ENCODE measurements at places on chromosomes 4 and X.

DNA sequence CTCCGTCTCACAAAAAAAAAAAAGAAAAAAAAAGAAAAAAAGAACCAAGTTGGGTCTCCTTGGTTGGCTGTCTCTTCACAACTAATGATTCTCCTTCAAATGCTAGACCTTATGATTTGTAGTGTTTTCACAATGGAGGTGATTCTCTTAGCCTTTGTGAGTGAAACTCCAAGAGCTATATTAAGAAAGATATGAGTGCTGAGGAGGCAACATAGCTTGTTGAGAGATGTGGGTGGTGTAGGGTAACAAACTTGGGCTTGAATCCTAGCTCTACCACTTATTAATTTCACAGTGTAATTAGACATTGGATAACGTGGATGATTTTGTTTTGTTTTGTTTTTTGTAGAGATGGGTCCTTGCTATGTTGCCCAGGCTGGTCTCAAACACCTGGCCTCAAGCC lies 10.4 kb upstream of the SEPTIN11 start:
- no peak for DNase-seq

GRCh38 chr4:185344743-185345538 lies 50.8 kb downstream of the LRP2BP start:
- DNase-seq, result no peak

GRCh38 chrX:15747626-15748173 lies 9.6 kb downstream of the CA5B start:
- DNase-seq, result no peak

DNA sequence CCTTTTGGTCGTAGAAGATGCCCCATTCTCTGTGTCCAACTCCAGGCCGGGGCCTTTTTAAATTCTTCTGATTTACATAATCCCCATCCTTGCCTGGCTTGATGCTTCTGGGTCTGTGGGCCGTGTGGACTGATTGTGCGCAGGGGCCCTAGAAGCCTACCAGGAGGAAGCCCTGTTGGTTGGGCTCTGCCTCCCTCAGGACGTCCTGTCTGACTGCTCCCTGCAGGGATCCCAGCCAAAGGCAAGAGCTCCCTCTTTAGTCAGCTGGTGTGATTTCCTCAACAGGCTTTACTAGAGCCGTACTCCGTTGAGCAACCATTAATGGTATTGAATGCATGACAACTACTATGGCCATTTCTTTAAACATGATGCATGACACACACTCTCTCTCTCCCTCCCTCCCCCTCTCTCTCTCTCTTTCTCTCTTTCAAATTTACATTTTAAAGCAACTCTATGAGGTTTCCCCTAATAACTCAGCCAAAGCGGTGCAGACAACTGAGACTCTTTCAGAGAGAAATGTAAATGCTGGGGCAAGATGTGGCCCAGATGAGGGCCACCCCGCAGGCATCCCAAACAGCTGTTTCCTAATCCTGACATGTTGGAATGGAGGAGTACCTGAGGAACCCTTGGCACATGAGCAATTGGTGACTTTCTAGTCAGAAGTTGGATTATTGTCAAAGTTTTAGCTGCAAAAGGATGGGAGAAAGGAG lies 117.3 kb downstream of the DRD5 start:
- no peak for DNase-seq

DNA sequence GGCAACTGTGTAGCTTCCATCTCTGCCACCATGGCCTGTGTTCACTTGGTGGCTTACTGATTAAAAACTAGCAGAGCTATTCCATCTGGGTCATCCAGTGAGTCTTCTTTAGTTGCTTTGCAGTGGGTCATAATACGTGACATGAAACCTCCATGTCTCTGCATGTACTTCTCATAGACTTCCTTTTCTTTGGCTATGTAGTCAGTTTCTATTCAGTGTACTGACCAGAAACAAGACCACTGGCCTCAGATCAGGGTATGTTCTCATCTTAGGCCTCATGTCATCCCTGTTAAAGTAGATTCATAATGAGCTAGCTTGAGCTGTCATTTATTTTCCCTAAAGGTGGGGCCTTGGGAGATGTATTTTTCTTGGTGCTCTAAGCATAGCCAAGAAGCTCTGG lies 195.2 kb downstream of the CCNG2 start:
- no peak for DNase-seq

GRCh38 chrX:140508958-140509357 lies 4.1 kb upstream of the SOX3 start:
- no peak for DNase-seq

GRCh38 chr4:20987191-20987590 lies 286.9 kb downstream of the PACRGL start:
- DNase-seq, result no peak

DNA sequence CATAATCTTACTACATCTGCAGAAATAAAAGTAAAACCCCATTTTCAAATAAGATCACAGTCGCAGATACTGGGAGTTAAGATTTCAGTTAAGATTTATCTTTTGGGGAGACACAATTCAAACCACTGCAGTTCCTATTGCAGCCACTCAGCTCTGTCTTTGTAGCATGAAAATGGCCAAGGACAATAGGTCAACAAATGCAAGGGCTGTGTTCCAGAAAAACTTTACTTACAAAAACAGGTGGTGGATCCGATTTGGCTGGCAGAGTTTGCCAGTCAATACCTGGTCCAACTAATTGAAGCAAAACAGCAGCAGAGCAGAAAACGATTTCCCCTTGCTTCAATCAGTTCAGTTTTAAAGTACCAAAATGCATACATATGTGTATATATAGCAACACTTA lies 77.4 kb downstream of the TENM3 start:
- no peak for DNase-seq

GRCh38 chr4:94819371-94820168 lies 61.8 kb downstream of the BMPR1B start:
- no peak for DNase-seq

DNA sequence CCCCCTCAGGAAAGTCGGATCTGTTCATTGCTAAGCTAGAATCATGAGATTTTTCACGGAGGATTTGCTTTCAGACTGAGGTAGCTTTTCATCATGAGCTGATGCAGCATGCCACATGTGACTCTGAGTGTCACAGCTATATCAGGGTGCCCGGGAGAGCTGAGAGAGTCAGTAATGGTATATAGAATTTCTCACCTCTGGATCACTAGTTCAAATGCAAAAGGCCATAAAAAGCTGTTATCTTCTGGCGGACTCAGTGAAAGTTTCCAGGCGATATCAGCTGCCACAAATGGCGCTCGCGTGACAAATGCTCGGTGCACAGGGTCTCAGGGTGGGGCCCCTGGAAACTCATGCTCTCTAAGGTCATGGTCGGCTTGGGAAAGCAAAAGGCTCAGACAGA lies 150.1 kb downstream of the DHX15 start:
- DNase-seq, result no peak

GRCh38 chr4:896216-896615 lies 35.9 kb downstream of the GAK start:
- no peak for DNase-seq

GRCh38 chr4:168978001-168978700 lies 31.9 kb downstream of the CBR4 start:
- DNase-seq, result peak; percentile 68

- peak; percentile 39 for DNase-seq
Measured at GRCh38 chr4:24103434-24104157, 213.7 kb upstream of the PPARGC1A start.

DNA sequence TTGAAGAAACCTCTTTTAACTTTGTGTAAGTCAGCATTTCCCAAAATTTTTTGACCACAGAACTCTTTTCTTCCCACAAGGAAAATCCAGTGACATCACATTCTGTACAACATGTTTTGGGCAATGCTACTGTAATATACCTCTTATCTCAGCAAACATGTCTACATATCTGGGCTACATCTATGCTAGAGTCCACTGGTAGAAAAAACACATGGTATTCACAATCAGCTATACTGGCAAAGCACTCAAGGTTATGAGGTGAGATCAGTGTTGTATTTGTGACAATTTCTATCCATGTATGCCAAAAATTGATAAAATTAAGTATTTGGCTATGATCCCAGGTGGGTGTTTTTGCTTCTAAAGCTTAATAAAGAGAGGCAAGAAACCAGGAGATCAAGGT lies 98.0 kb downstream of the ATP11C start:
- no peak for DNase-seq

- DNase-seq, result no peak
Measured at GRCh38 chr4:94813221-94813620, 55.5 kb downstream of the BMPR1B start.

DNA sequence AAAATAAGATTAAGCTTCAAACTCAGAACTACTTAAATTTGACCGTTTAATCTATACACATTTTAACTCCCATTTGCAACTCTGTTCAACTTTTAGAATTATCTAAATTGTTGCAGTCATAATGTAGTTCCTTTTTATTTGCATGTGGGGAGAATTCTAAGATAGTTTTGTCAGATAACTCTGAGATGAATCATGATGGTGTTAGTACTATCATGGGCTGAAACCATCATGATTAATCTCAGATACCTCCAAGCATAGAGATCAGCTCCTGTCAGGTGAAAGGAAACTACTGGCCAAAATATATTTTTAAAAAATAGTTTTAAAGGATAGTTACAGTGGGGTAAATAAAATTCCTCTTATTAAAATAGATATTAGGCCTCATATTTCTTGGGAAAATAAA lies 39.0 kb downstream of the FBXO8 start:
- DNase-seq, result no peak

- DNase-seq, result no peak
Measured at GRCh38 chrX:71439420-71439819, 73.3 kb downstream of the TAF1 start.

GRCh38 chrX:118497180-118497818 lies 1.7 kb downstream of the DOCK11 start:
- DNase-seq, result no peak

DNA sequence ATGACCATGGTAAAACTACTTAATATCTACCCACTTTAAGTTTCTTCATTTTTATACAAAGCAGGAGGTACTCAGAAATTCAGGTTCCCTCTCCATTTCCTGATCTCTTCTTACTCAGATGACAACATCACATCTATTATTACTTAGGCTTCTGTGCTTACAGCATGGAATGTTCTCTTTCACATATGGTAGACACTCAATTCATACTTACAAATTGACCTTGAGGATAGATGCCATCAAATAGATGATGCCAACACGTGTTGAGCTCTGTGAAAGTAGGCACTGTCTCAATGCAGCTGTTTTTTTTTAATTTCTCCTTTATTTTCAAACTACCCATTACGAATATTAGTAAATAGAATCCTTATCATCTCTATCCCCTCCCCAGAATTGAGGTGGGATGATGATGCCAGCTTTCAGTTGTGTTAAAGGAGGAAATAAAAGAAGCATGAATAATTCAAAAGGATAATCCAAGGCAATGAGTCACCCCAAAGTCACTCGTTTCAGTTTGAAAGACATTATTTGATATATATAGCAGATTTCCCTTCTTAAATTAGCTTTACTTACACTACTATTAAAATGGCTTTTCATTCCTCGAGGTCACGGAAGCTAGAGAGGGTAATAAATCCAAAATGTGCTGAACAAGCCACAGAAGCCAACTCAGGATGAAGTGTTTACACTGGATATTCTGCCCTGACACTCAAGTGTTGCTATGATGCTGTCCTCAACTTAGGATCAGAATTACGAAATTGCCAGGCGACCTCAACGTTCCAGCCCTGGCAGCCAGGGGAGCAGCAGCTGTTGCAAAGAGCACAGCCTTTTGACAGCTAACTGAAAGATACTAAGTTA lies 124.2 kb upstream of the EOLA2 start:
- DNase-seq, result peak; percentile 84

DNA sequence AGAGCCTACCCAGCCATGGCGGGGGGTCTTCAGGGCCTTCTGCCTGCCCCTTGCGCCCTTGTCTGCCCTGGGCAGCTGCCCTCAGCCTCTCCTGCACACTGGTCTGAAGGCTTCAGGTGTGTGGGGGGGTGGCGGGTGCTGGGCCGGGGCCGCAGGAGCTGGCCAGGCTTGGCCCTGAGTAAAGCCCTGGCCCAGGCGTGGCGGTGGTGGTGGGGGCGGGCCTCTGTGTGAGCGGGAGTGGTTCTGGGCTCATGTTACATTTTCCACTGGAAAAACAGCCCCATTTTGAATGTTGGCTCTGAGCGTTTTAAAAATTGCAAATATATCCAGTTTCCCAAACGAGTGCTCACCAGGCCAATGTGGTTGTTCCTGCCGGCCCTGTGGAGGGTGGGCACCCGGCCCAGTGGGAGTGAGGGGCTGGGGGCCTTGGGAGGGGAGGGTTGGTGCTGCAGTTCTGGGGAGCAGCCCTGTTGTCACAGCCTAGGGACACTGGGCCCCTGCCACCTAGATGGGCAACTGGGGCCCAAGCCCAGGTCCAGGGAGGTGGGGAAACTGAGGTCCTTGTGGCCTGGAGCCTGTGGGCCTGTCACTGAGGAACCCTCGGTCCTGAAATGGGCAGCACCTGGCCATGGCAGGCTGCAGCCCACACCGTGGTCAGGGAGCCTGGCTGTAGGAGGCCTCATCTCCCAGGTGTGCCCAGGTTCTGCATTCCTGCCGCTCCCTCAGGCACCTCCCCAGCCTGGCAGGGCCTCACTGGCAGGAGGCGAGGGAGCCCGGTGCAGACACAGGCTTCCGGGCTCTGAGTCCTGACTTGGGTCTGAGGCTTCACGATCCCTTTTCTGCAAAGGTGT lies 28.3 kb downstream of the FGFRL1 start:
- peak; percentile 37 for DNase-seq

- DNase-seq, result no peak
Measured at GRCh38 chr4:48153791-48154550, 19.9 kb upstream of the TXK start.

DNA sequence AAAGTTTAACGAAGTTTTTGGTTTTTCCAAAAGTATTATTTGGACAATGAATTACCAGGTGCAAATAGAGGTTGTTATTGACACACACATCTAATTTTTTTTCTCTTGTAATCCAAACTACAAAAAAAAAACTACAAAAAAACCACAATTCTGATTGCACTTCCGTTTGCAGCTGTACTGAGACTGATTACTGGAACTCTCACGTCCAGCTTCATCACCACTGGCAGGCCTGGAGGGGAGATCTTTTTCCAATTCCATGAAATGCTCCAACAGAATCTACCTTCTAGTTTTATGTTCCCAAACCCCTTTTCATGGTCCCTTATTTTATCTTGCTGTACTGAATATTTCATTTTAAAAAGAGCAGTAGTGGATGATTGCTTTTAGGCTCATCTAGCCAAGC lies 1118.3 kb downstream of the C4orf33 start:
- no peak for DNase-seq

Measured in foreskin fibroblast (primary cell).